ENCODE measurements at places on chromosomes 3 and 15. TPM values are rescaled to one million over a fixed set of nuclear protein-coding genes. Genes with fewer than 3 reads are reported as not detected.

DNA sequence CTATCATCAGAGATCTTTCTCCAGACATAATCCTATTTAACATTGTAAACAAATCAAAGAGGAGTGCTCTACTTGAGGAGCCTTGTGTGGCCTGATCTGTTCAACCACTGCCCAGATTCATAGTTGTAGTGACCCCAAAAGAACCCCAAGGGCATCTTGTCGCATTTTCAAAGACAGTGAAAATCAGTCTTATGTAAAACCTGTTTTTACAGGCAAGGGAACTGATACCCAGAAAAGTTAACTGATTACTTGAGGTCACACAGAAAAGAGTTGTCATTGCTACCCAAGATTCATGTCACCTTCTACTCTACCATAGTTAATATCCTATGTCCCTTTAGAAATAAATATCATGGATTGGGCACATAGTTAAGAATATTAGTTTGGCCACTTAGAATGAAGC, 40.5 kb upstream of the ARPP21 start:
- no peak for DNase-seq
- H3K4me1 ChIP-seq: no peaks in the 10 kb centered on the region
- no peak overlapping the region for H3K27ac ChIP-seq
- H3K27me3 ChIP-seq: no peaks in the 10 kb centered on the region

Gene CACNA1D
- 0.33 TPM for total RNA-seq

DNA sequence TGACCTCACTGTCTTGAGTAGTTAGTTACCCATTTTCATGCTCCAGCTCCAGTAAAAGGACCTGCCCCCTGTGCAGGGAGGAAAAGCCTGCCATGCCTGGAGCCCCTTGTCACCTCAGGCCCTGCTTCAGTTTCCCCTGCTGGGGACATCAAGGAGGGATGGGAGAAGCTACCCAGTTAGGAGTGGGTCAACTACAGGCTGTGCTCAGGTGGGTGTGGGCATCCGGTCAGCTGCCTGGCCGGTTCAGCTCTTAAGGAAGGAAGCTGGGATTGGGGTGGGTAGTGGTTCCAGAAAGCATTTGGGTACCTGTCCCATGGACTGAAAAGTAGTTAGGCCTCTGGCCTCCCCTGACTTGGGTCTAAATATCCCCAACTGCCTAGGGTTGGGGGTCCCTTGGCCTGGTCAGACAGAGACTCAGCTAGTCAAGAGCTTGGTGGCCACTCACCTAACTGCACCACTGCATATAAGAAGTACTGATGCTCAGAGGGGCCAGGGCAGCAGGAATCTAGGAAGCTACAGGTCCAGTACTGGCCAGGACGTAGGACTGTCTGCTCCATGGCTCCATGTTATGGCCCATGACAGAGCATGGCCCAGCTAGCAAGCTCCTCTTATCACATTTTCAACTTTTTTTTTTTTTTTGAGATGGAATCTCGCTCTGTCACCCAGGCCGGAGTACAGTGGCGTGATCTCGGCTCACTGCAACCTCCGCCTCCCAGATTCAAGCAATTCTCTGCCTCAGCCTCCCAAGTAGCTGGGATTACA, 549 bp downstream of the LSMEM2 start:
- no peak for DNase-seq
- no peak overlapping the region for H3K4me3 ChIP-seq
- peaks cover 10% of the 10 kb centered on the region for H3K4me1 ChIP-seq
- H3K27me3 ChIP-seq: peaks cover 25% of the 10 kb centered on the region

DNA sequence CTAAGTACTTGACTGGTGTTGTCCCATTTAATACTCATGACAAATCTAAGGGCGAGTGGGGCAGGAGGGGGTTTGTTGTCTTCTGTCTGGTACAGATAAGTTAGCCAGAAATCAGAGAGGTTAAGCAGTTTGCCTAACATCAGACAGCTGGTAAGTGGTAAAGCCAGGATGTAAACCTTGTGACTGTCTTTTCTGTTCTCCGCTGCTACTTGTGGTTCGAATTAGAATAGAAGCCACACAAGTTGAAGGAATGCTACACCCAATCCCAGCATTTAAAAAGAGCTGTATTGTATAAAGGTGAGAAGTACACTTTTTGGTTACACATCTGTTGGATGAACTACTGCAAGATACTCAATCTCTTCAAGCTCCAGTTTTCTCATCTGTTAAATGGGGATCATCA, 474.7 kb upstream of the SUCLG2 start:
- H3K36me3 ChIP-seq: peaks cover 2% of the 10 kb centered on the region
- H3K27ac ChIP-seq: no peak overlapping the region
- no peak overlapping the region for H3K4me3 ChIP-seq
- no peak for DNase-seq

- no peaks in the 10 kb centered on the region for H3K27me3 ChIP-seq
- DNase-seq: no peak
- no peaks in the 10 kb centered on the region for H3K4me1 ChIP-seq
Measured at GRCh38 chr15:23881291-23881690, 194.2 kb upstream of the NDN start.

- H3K27me3 ChIP-seq: no peaks in the 10 kb centered on the region
- peak; percentile 21 for DNase-seq
- peaks cover 53% of the 10 kb centered on the region for H3K36me3 ChIP-seq
- H3K27ac ChIP-seq: no peak overlapping the region
Measured at GRCh38 chr3:133821767-133822638, 16.4 kb downstream of the SRPRB start.

Gene PIF1
- total RNA-seq: 30.0 TPM

GRCh38 chr3:115704661-115705338, 81.5 kb downstream of the GAP43 start:
- peaks cover 4% of the 10 kb centered on the region for H3K27me3 ChIP-seq
- no peak for DNase-seq
- no peaks in the 10 kb centered on the region for H3K4me1 ChIP-seq
- no peaks in the 10 kb centered on the region for H3K36me3 ChIP-seq
- H3K4me3 ChIP-seq: no peak overlapping the region

- no peak overlapping the region for H3K4me3 ChIP-seq
- H3K4me1 ChIP-seq: peaks cover 17% of the 10 kb centered on the region
- no peaks in the 10 kb centered on the region for H3K27me3 ChIP-seq
- DNase-seq: no peak
- peaks cover 11% of the 10 kb centered on the region for H3K36me3 ChIP-seq
- no peak overlapping the region for H3K27ac ChIP-seq
Measured at GRCh38 chr15:84629033-84629432, 25.1 kb downstream of the WDR73 start.

Gene POLR2H
- 143 TPM for total RNA-seq

DNA sequence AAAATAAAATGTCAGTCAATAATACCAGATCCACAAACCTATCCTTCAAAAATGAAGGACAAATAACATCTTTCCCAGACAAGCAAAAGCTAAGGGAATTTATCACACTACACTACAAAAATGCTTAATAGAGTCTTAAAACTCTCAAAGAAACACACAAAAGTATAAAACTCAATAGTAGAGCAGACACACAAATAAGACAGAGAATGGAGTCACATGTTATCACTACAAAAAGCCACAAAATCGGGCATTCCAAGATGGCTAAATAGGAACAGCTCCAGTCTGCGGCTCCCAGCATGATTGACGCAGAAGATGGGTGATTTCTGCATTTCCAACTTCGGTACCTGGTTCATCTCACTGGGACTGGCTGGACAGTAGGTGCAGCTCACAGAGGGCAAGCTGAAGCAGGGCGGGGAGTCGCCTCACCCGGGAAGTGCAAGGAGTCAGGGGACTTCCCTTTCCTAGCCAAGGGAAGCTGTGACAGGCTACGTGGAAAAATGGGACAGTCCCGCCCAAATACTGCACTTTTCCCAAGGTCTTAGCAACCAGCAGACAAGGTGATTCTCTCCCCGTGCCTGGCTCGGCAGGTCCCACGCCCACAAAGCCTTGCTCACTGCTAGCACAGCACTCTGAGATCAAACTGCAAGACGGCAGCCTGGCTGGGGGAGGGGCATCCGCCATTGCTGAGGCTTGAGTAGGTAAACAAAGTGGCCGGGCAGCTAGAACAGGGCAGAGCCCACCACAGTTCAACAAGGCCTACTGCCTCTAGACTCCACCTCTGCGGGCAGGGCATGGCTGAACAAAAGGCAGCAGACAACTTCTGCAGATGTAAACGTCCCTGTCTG, 46.3 kb downstream of the SENP7 start:
- H3K36me3 ChIP-seq: peaks cover 15% of the 10 kb centered on the region
- H3K27ac ChIP-seq: peak overlapping the region; percentile 86
- peaks cover 62% of the 10 kb centered on the region for H3K4me1 ChIP-seq

DNA sequence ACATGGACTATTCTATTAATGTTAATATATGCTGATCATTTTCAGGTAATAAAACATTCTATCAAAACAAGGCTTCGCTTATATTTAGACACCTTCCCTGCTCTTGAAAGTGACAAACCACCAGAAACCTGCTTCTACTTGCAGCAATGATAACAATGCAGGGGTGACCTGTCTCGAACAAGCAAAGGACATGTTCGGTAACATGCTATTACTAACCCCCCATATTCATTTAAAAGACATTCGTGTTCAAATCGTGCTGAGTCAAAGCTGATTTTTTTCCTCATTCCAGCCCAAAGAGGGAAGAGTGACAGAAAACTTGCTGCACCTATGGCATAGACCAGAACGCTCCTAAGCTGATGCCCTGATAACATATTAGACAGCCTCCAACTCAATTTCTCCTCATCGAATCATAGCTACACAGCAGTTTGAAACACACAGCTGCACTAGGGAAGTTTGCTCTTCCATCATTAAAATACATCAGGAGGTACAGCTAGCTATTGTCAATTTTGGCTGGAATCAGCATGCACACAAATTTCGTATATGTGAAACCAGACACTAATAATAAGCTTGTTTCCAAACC, 341.5 kb downstream of the FOXP1 start:
- DNase-seq: no peak
- H3K27me3 ChIP-seq: no peaks in the 10 kb centered on the region
- peak overlapping the region; percentile 13 for H3K27ac ChIP-seq
- H3K36me3 ChIP-seq: peaks cover 11% of the 10 kb centered on the region

- H3K27ac ChIP-seq: no peak overlapping the region
- H3K27me3 ChIP-seq: no peaks in the 10 kb centered on the region
- H3K4me3 ChIP-seq: no peak overlapping the region
- peaks cover 12% of the 10 kb centered on the region for H3K4me1 ChIP-seq
- DNase-seq: no peak
- no peaks in the 10 kb centered on the region for H3K36me3 ChIP-seq
Measured at GRCh38 chr3:141680620-141681389, 57.3 kb upstream of the RNF7 start.

DNA sequence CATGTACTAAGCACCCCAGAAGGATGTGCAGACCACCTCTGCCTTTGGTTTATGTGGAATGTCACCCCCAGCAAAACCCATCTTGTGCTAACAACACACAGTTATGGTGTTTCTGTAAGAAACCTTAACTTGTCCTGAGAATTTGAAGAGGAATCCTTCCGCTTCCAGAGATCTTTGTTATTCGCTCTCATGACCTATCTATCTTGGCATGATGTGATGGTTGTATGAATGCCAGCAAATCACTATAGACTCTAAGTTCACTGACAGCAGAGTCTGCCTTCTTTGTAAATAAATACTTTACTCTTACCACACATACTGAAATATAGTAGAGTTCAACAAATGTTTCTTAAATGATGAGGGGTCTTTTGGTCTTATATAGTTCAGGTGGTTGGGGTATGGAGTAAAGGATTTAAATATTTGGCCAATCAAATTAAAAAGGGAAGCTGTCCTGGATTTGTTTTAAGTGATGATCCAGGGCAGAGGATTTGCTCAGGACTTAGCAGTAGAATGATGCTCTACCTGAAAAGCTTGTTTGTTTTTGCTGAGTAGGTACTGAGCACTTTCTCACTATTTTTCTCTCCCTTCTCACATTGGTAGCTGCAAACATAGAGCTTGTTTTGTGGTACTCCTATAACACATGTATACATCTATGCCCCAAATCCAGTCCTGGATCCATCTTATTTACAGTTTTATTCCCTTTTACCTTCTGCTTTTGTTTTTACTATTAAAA, 27.9 kb upstream of the RTP1 start:
- no peaks in the 10 kb centered on the region for H3K36me3 ChIP-seq
- no peak overlapping the region for H3K27ac ChIP-seq
- no peak overlapping the region for H3K4me3 ChIP-seq
- H3K27me3 ChIP-seq: no peaks in the 10 kb centered on the region

- no peaks in the 10 kb centered on the region for H3K27me3 ChIP-seq
- no peak overlapping the region for H3K4me3 ChIP-seq
- H3K27ac ChIP-seq: no peak overlapping the region
- H3K4me1 ChIP-seq: peaks cover 2% of the 10 kb centered on the region
Measured at GRCh38 chr3:32862247-32862935, 44.6 kb downstream of the TRIM71 start.

DNA sequence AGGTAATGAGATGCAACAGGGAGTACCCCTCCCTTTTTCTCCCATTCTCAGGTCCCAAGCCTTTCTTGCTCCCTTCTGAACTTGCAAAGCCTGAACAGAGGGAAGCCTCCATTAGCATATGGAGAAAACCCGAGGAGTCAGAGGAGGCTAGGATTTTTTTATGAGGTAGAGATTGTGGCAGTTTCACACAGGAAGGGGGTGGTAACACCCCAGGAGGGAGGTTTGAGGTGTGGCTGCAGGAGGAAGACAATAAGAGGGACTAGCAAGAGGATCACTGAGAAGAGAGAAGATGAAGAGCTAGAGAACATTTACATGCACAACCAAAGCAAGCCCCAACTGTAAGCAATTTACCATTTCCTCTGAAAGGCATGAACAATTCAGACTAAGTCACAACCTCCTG, 322.7 kb downstream of the SV2B start:
- DNase-seq: peak; percentile 7
- no peaks in the 10 kb centered on the region for H3K27me3 ChIP-seq
- no peaks in the 10 kb centered on the region for H3K36me3 ChIP-seq
- no peak overlapping the region for H3K27ac ChIP-seq
- no peak overlapping the region for H3K4me3 ChIP-seq

Gene HCLS1
- total RNA-seq: 235 TPM

Gene REC114
- total RNA-seq: not detected

GRCh38 chr3:10223676-10224639, 24.3 kb upstream of the TATDN2 start:
- H3K27ac ChIP-seq: peak overlapping the region; percentile 40
- H3K4me1 ChIP-seq: peaks cover 63% of the 10 kb centered on the region
- peak; percentile 65 for DNase-seq
- no peaks in the 10 kb centered on the region for H3K27me3 ChIP-seq

DNA sequence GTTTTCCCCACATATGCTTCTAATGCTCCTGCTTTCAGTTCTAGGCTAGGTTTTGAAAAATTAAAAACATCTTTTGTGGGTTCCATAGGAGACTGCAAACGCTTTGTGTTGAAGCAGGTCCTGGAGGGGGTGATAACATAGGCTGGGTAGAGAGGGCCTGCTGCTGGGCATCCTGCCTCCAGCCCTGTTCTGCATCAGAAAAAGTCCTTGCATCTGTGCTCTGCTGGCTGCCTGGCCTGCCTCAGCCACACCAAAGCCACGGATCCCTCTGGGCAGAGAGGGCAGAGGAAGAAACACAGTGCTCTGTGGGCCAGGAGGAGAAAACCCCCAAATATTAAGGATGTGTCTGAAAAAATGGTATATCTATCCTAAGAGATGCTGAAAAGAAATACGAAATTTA, 3.9 kb upstream of the ARPP21 start:
- H3K27me3 ChIP-seq: peaks cover 21% of the 10 kb centered on the region
- H3K27ac ChIP-seq: no peak overlapping the region
- no peak for DNase-seq
- peaks cover 10% of the 10 kb centered on the region for H3K4me1 ChIP-seq
- no peaks in the 10 kb centered on the region for H3K36me3 ChIP-seq
- H3K4me3 ChIP-seq: no peak overlapping the region
